ENCODE measurements at places on chromosomes 5 and 9.

GRCh38 chr5:141848744-141849414, 29.3 kb downstream of the PCDH1 start:
- DNase-seq, result no peak

GRCh38 chr9:97851446-97851883, 1.6 kb upstream of the FOXE1 start:
- DNase-seq, result no peak

GRCh38 chr5:43168175-43168574, 23.9 kb upstream of the NIM1K start:
- no peak for DNase-seq

- DNase-seq, result peak; percentile 72
Measured at GRCh38 chr9:120612218-120612617, 32.3 kb upstream of the CDK5RAP2 start.

DNA sequence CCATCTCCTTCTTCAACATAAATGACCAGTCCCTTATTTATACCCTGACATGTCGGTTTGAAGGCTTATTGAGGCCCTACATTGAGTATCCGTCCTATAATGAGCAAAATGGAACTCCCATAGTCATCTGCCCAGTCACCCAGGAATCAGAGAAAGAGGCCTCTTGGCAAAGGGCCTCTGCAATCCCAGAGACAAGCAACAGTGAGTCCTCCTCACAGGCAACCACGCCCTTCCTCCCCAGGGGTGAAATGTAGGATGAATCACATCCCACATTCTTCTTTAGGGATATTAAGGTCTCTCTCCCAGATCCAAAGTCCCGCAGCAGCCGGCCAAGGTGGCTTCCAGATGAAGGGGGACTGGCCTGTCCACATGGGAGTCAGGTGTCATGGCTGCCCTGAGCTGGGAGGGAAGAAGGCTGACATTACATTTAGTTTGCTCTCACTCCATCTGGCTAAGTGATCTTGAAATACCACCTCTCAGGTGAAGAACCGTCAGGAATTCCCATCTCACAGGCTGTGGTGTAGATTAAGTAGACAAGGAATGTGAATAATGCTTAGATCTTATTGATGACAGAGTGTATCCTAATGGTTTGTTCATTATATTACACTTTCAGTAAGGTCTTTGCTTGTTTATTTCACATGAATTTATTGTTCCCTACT, 38.2 kb upstream of the BTNL3 start:
- DNase-seq, result no peak

DNA sequence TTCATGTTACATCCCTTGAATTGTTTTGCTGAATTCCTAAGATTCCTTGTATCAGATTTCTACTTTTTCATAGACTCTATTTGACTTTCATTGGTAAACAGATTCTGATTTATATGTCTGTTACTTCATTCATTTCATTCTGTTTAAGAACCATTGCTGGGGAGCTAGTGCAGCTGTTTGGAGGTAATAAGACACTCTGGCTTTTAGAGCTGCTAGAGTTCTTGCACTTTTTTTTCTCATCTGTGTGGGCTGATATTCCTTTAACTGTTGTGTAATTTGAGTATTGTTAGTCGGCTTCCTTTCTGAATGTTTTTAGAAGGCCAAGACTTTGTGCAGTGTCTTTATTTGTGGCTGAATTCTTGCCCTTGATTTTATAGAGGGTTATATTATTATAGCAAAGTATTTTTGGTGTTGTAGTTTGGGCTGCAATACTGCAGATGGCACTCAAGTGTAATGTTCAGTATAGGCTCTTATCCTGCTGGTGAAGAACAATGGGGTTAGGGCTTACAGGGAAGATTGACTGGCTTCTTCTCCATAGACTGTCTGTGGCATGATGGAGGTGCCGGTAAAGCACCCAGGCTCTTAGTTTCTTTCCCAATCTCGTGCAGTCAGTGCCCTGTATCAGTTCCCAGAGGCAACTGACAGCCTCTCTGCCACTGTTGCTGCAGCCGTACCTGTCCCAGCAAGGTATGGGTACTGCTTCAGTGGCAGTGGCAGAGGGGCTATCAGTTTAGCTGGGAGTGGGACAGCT, 162.2 kb downstream of the OXCT1 start:
- DNase-seq, result no peak

DNA sequence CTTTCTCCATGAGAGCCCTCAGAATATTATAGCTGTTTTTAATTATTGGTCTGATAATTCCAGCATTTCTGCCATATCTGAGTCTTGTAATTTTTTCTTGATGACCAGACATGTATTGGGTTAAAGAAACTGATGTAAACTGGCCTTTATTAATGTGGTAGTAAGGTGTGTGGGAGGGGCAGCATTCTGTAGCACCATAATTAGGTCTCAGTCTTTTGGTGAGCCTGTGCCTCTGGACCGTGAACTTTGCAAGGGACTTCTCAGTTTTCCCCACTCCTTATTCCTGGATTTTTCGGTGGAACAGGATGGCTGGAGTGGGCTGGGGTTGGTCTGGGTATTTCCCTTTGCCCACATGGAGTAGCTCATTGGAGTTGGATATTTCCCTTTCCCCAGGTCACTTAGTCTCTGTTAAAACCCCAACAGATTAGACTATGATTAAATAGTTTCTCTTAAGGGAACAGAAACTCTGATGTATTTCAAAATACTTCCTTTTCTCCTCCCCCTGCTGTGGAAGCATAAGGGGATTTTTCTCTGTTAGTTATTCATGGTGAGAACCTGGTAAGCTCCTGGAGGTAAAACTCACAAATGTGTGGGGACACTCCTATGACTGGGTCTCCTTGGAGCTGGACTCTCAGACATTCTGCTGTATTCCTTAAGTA, 52.4 kb downstream of the FSD1L start:
- DNase-seq, result peak; percentile 52

DNA sequence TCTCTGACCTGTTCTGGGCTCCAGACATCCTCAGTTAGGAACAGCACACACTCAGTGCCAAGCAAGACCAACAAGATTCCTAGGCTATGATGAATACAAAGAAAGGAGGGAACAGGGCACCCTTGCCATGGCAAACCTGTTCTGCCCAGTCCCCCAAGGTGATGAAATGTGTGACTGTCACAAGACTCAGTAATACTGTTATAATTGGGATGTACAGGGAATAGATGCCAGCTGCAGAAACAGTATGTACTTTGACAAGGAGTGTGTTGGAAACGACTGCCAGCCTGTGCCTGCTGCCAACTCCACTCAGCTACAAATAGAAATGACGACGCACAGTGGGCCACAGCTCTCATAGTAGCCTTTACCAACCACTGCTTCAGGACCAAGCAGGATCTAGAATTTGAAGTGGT, 453.0 kb downstream of the EFNA5 start:
- DNase-seq, result peak; percentile 43

DNA sequence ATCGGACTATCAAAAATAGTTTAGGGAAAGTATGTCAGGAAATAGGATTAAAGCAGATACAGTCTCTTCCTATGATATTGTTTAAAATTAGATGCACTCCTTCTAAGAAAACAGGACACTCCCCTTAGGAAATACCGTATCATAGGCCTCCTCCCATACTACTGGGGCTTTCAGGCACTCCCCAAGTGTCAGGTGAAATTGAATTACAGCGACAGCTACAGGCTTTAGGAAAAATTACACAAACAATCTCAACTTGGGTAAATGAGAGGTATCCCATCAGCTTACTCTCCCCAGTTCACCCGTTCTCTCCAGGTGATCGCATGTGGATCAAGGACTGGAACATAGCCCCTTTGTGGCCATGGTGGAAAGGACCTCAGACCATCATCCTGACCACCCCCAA, 110.4 kb upstream of the EPB41L4A start:
- peak; percentile 43 for DNase-seq

DNA sequence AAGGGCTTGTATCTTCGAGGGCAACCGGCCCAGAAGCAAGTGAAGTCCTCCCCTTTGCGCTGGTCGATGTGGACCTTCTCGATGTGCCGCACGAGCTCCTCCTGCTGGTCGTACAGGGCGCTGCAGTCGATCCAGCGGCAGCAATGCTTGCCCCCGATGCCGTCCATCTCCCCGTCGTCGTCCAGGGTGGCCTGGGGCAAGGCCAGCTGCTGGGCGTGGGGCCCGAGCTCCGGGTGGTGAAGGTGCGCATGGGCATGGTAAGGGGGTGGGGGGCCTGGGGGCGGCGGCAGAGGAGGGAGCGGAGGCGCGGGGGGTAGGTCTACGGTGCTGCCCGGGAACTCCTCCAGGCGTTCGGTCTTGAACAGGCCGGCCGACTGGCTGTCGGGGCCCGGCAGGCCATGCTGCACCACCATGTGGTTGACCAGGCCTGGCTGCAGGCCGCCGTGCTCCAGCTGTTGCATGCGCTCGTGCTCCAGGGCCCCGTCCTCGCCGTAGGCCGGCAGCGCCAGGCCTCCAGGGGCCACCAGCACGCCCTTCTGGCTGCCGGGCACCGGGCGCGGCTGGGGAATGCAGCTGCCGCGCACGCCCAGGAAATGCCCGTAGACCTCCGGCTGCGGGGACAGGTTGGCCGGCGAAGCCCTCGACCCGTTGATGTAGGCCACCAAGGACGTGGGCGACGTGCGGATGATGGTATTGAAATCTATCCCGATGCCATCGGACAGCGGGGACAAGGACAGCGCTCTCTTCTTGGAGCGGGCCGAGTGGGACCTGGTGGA, 181.8 kb downstream of the GLIS3 start:
- no peak for DNase-seq

- DNase-seq, result no peak
Measured at GRCh38 chr5:35622974-35623373, 5.3 kb downstream of the SPEF2 start.

DNA sequence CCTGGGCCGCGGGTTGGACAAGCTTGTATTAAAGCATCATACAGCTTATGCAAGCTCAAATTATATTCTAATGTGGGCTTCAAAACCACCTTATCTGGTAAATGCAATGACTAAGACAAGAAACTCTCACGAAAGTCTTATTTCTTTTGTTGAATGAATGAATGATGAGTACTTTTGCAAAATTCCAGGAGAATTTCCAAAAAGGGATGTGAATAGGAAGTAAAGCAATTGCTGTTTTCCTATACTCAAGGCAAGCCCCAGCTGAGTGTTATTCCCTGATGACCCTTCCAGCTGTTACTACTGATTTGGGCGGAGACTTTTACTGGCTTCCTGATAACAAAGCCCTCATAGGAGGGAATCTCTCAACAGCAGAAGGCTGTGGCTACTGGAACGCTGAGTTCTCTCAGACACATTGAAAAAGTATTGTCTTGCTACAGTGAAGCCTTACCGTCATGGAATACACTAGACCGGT, 162.8 kb downstream of the SREK1 start:
- no peak for DNase-seq

DNA sequence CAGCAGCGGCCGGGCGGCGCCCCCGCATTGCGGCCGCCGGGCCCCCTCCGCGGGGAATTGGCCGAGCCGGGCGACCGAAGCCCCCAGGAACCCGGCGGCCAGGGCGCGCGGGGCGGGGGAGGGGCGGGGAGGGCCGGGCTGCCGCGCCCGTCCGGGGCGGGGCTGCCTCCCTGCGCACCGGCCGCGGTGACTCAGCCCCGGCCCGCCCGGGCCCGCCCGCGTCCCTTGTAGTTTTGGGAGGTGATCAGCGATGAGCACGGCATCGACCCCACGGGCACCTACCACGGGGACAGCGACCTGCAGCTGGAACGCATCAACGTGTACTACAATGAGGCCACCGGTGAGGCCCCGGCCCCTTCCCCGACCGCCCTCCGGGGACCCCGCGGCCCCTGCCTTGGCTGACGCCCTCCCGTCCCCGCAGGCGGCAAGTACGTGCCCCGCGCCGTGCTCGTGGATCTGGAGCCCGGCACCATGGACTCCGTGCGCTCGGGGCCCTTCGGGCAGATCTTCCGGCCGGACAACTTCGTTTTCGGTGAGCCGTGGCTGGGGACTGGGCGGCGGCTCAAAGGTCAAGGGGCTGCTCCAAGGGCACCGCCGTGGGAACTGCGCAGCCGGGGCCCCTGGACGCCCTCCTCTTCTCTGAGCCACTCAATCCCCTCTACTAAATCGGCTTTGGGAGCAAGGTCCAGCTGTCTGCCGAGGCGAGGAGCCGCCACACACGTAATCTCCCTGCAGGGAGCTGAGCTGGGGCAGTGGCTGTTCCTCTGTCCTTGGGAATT, 592 bp downstream of the TUBB4B start:
- DNase-seq, result no peak

- no peak for DNase-seq
Measured at GRCh38 chr5:36033486-36033885, 33.2 kb downstream of the UGT3A2 start.

DNA sequence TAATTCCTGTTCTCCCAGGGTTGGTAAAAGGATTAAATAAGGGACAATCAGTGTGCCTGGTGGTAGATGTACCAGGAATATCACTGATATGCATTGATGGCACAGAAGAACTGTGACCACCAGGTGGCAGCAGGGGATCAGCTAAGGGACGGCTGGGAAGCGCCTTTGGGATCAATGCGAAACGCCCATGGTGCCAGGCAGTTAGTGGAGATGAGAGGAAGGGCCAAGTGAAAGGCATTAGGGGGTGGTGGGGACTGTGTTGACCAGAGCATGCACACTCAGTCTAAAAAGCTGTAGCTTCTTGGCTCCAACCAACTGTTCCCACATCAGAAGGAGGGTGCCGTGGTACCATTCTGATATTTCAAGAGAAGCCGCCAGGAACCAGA, 55.6 kb downstream of the ARHGEF37 start:
- DNase-seq, result peak; percentile 61

- peak; percentile 52 for DNase-seq
Measured at GRCh38 chr9:4382722-4383317, 83.0 kb upstream of the GLIS3 start.

- DNase-seq, result no peak
Measured at GRCh38 chr9:106634183-106634582, 228.8 kb upstream of the ZNF462 start.

GRCh38 chr5:169798906-169799660, 162.0 kb downstream of the DOCK2 start:
- DNase-seq, result no peak

DNA sequence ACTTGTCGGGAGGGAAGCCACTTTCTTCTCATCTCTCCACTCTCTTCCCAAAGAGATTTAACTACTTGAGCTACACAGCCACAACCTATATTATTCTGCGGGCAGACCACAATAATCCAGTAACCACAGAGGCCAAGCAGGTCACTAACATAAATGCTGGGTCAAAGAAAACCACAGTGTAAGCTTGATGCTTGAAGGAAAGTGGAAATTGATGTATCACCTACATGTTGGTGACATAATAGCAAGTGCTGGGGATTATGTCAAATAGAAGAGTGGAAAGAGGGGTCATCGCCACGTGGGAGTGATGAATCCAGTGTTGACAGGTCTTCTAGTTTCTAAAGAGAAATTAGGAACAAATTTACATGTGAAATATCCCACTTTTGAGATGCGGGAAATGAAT, 40.9 kb downstream of the RFK start:
- no peak for DNase-seq

DNA sequence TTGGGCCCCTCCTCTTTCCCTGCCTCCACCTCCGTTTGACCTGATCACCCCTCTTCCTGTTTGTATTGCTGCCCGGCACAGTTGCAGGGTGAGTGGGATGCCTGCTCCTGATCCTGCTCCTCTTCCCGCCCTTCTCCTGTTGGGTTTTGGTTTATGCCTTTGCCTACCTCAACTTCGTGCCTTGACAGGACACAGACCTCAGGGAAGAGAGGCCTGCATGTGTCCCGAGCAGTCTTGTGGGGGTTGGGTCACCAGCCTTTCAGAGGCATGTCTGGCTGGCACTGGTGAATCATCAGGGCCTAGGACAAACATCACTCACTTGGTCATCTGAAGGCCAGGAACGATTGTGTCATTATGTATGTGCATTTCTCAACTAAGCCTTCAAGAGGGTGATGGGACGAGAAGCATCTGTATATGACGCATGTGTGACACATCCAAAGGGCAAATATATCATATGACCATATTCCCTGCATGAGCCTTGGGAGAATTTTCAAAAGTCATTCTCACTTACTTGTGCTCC, 56.9 kb downstream of the NPR3 start:
- DNase-seq, result no peak

Data from pons (tissue), 1 donor.